ENCODE measurements at places on chromosomes 3 and 15.

GRCh38 chr3:102018551-102018950, 169.2 kb downstream of the NFKBIZ start:
- DNase-seq = no peak

- no peak for DNase-seq
These were observed 273.5 kb upstream of the SEMA6D start for GRCh38 chr15:47443839-47444238.

- DNase-seq = no peak
These were observed 643 bp downstream of the CDAN1 start for GRCh38 chr15:42736178-42736792.

DNA sequence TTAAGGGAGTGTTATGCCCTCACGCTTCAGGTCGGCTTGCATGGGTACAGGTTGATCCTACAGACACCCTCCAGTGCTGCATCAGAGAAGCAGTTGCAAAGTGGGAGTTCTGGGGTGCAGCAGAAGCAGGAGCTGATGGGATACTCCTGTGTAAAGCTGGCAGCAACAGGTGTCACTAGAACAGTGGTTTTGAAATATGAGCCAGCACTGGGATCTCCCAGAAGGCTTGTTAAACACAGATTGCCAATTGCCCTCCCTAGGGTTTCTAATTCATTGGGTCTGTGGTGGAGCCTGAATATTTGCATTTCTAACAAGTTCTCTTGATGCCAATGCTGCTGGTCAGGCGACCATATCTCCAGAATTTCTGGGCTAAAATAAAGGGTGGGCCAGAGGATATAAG, 350.4 kb downstream of the CLSTN2 start:
- no peak for DNase-seq

- no peak for DNase-seq
These were observed 172.7 kb upstream of the CTNNB1 start for GRCh38 chr3:41026394-41027177.

DNA sequence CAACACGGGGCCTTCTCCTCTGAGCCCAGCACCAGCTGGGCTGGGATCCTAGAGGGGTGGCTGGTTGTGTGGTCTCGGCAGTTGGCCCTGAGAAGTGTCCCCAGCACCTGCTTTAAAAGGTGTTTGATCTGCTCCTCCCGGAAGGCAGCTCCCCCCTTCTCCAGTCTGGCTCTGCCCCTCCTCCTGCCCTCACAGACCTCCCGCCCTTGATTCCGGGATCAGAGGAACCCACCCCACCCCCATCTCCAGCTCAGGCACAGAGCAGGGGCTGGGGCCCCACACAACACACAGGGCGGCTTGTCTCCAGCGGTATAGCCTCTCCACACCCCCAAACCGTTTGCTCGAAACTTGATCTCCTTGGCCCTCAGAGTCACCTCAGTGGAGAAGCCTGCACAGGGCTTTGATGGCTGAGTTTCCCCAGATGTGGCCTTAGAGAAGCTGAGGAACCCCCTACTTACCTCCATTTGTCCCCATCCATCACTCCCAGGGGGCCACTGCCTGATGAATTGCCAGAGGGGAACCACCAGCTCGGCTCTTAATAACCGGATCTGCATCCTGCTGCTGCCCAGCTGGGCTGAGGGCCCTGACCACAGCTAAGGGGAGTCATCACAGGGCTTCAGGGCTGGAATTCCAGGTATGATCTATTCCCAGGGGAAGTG, 6.4 kb upstream of the STRA6 start:
- no peak for DNase-seq
